Heart left ventricle (tissue), 16 donors: ENCODE measurements at places on chromosomes 1 and 21. TPM values are rescaled to one million over a fixed set of nuclear protein-coding genes. Genes with fewer than 3 reads are reported as not detected.

Gene CD34
- 79.1 TPM for total RNA-seq

Gene S100A14
- total RNA-seq = 5.5 TPM

Gene F13B
- not detected for total RNA-seq

Gene KLF17
- total RNA-seq = not detected

GRCh38 chr1:30732277-30732996 lies 9.1 kb upstream of the MATN1 start:
- no peak for DNase-seq

- no peak for DNase-seq
Measured at GRCh38 chr1:208208132-208208487, 36.1 kb downstream of the PLXNA2 start.

DNA sequence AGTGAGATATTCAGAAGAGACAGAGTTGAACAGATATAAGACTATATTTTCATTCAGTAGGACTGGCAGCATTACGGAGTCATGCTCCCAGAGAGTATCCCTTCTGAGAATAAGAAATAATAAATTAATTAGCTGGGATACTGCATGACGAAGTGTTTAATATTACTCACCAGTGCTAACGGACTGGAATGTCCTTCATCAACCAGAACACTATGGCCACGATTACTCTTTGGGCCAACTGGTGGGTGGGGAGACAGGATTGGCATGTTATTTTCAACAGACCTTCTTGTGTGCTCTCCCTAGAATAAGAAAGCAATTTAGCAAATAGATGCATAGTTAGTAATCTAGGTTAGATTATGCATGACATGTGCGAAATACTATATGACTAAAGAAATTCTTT lies 32.4 kb downstream of the ERICH3 start:
- DNase-seq = no peak

- peak; percentile 51 for DNase-seq
Measured at GRCh38 chr1:27970401-27970800, 10.6 kb downstream of the XKR8 start.

DNA sequence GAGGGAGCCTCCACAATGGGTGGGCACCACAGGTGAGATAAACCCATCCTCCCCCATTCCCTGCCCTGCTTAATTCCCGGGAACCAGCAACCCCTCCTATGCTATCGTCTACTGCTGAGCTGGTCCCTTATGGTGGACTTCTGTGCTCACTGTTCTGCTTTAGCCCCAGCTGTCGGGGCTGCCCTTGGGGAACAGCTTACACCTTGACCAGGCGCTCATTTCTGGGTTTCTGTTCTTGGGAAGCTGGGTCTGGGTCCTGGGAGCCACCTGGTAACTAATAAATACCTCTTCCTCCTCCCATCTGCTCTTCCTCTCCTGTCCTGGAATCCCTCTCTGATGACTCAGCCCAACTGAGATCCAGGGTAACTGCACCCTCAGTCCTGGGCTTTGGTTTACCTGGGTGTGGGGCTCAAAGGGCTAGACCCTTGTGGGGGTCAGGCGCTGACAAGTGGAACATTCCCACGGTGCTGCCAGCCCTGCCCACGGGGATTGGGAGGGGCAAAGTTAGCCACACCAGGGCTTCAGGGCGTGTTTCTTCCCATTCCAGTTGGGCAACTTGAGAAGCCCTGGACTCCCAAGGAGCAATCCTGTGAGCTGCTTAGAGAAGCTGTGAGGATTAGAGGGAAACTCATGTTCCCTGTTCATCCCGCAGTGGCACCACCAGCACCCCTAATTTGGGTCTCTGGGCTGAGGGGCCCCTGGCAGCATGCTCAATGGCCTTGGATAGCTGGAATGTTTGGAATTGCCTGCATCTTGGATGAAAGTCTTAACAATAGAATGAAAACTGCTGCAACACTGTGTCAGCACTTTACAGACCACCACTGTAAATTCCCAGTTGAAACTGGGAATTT lies 1.6 kb downstream of the PCAT6 start:
- no peak for DNase-seq

DNA sequence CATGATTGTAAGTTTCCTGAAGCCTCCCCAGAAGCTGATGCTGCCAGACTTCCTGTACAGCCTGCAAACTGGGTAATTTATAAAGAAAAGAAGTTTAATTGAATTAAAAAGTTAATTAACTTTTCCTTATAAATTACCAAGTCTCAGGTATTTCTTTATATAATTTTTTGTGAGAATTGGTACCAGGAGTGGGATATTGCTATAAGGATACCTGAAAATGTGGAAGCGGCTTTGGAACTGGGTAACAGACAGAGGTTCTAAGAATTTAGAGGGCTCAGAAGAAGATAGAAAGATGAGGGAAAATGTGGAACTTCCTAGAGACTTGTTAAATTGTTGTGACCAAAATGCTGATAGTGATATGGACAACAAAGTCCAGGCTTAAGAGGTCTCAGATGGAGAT lies 163.1 kb downstream of the PTPRU start:
- DNase-seq = no peak

GRCh38 chr1:180926164-180926981 lies 13.7 kb downstream of the KIAA1614 start:
- DNase-seq = peak; percentile 83

- no peak for DNase-seq
Measured at GRCh38 chr1:109399326-109399957, 1.7 kb upstream of the SORT1 start.

GRCh38 chr1:164675342-164675904 lies 116.4 kb downstream of the PBX1 start:
- DNase-seq = no peak

- DNase-seq = no peak
Measured at GRCh38 chr1:158055854-158056253, 62.4 kb downstream of the KIRREL1 start.

DNA sequence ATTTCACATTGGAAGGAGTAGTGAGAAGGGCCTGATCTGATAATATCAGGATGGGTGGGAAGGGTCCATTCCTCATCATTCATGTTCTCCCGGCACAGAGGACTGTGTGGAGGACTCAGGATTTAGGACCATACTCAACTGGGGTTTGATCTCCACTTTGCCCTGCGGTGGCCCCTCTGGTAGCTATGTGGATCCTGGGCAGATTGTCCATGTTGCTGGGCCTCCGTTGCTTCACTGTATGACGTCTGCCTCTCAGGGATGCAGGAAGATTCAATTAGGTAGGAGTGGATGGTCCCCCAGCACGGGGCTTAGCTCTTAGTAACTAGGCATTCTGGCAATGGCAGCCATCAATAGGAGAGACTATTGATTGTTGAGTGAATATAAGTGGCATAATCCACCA lies 2.3 kb downstream of the ETS2 start:
- DNase-seq = no peak

GRCh38 chr21:32519945-32520874 lies 65.1 kb downstream of the TCP10L start:
- no peak for DNase-seq
